ENCODE measurements at places on chromosomes 2 and 18.
A peak's percentile ranks its signal among the peaks of the same experiment; 100 is the strongest.

- no peak for DNase-seq
These were observed 1.4 kb downstream of the APLF start for GRCh38 chr2:68468801-68469200.

- no peak for DNase-seq
These were observed 62.4 kb upstream of the EFEMP1 start for GRCh38 chr2:55986001-55986400.

DNA sequence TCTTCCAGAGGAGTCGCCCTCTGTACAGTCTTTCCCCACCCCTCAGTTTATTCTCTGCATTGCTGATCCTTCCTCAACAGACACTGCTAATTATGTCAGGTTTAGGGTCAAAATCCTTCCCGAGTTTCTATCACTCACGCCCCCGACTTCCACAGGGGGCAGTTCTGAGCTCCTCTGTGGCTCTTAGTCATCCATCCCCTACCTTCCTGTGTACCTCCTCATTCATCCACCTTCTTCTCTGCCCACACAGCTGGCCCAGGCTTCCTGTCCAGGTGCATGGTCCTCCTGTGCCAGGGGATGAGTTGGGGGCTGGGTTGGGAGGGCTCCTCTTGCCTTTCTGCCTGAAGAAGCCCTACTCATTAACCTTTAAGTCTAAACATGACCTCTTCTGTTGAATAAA is 202.9 kb downstream of the ARL4C start:
- DNase-seq = no peak

DNA sequence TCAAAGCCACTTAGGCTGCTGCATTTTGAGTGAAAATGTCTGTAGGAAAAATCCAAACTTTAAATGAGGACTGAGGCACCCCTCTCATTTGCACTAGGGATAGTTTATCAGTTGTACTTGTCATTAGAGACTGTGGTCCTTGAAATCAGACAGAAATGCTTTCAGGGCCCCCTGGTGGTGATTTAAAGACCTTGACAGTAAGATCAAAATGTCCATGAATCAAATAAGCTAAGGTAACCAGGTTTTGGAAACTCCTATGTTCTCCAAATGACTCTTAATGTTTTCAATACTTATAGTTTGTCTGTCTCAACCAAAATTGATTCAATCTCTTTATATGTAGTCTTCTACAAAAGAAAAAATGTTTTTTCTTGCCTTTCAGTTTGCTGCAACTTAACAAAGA is 28.8 kb upstream of the DDX18 start:
- peak; percentile 62 for DNase-seq

- no peak for DNase-seq
These were observed 3.0 kb downstream of the ARMC9 start for GRCh38 chr2:231201475-231201814.

DNA sequence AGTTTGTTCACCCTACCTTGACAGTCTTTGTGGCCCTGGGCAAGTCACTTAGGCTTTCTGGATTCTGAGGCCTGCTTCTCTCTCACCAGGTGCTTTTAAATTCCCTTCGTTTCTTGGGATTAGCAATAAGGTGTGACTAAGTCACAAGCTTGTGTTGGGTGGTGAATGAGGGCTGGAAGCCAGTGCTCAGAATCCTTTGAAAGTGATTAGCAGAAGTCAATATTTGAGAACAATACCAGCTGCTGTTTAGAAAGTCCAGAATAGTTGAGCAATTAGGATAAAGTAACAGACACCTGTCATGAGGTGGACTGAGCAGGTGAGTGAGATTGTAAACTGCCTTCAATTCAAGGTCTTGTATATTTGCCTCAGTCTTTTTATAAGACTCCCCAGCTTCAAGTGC is 19.3 kb upstream of the MGAT5 start:
- peak; percentile 5 for DNase-seq

- no peak for DNase-seq
These were observed 142.4 kb downstream of the MREG start for GRCh38 chr2:215870986-215871385.

GRCh38 chr18:79413025-79413424 is 17.3 kb downstream of the NFATC1 start:
- no peak for DNase-seq

DNA sequence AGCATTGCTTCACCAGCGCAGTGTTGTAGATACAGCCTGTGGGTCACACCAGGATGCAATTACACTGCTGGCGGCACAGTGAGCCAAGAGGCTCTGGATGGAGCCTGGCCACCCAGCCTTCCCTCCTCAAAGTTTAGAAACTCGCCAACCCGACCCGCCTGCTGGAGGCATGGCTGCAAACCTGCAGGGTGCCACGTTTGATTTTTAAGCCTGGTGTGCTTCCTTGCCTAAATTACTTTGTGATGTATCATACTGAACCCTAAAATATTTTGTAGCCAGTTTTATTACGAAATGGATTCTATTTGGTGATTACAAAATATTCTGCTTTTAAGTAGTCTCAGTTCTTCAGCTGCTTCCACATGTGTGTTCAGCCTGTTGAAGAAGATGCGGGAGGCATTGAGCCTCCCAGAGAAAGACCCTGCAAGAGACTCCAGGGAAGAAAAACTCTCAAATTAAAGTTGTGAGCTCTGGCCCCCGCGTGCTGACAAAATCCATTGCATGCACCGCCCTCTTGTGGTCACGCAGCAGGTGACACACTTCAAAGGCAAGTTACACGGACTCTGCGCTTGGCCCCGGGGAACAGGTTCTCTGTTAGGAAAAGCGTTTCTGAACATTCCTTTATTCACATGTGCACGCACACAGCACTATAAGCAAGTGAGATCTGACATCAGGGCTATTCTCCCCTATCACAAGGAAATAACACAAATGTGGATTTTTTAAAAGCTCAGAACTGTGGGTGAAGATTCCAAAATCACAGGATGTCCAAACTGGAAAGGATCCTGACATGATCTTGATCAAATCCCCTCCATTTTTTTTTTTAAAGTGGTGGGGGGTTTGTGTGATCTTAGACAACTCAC is 63.0 kb upstream of the TWIST2 start:
- peak; percentile 50 for DNase-seq

DNA sequence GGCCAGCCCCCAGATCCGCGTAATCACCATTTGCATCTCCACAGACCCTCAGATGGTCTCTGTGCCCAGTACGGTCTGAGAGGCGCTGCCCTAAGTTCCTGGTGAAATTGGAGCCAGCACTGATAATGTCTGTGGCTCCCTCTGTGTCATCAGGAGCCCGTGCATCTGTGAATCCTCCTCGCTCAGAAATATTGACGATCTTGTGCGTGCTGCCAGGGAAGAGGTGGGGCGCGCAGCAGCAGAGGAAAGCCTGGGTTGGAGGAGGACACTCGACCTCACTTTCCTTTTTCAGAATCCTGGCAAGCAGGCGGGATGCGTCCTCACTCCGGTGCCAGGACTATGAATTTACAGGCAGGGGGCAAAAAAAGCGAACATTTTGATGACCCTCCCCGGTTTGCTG is 686.1 kb upstream of the SALL3 start:
- no peak for DNase-seq

- no peak for DNase-seq
These were observed 184.2 kb upstream of the ACAA2 start for GRCh38 chr18:49997558-49997957.

GRCh38 chr2:30753630-30754029 is 53.6 kb downstream of the CAPN13 start:
- no peak for DNase-seq

DNA sequence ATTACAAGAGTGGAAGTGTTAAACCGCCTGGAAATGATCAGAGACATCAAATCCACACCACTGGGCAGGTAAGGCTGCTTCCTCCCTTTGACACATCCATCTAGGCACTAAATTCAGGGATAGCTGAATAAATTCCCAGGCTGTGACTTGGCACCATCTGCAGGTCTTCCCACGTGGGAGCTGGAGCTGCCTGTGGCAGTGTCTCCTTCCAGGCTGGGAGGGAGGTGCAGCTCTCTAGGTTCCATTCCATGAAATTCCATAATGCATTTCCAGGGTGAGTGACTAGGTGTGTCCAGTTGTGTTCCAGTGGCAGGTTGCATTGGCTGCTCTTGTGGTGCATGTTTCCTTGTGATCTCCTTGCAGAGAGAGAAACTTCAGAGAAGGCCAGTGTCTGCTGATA is 188.9 kb upstream of the CXCR4 start:
- no peak for DNase-seq

- no peak for DNase-seq
These were observed 82.2 kb downstream of the NFATC1 start for GRCh38 chr18:79477711-79478483.

DNA sequence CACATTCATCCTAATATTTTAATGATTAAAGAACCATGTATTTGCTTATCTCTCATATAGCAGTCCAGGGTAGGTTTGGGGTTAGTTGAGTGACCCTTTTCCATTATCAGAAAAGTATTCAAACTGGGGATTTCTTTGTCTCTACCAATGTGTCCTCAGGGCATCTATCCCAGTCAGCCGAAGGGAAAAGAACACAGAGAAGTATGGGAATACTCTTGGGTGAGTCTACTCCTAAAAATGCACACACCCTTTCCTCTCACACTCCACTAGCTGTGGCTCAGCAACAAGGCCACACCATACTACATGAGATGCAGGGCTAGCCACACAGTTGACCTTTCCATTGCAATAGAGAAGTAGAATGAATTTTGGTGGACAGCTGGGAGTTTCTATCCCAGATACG is 114.3 kb downstream of the NXPH2 start:
- no peak for DNase-seq

GRCh38 chr2:102967451-102967850 is 205.6 kb downstream of the TMEM182 start:
- DNase-seq = no peak

DNA sequence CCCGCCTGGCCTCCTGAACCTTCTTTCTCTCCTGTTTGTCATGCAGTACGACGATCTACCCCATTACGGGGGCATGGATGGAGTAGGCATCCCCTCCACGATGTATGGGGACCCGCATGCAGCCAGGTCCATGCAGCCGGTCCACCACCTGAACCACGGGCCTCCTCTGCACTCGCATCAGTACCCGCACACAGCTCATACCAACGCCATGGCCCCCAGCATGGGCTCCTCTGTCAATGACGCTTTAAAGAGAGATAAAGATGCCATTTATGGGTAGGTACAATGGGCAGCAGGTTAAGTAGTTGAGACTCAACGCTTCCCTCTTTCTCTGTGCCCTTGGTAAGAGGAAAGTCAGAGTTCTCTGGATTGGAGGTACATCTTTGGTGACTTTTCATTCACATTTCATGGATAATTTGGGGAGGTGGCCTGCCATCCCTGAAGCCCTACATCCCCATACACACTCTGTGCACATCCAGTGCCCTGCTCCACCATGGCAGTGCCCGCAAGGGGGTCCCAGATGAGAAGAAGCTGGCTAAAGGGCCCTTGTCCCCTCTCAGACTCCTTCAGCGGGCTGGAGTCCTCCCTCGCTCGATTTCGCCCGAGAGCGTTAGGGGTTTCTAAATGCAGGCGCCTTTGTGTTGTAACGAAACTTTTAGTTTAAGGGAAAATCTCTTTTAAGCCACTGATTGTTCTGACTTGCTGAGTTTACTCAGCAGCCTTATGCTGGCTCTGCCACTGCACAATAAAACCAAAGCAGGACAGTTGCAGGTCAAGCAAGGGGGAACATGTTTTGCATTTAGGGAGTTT is 3.0 kb downstream of the MEIS1 start:
- DNase-seq = no peak

GRCh38 chr2:97717613-97717995 is 4.2 kb downstream of the ZAP70 start:
- no peak for DNase-seq

DNA sequence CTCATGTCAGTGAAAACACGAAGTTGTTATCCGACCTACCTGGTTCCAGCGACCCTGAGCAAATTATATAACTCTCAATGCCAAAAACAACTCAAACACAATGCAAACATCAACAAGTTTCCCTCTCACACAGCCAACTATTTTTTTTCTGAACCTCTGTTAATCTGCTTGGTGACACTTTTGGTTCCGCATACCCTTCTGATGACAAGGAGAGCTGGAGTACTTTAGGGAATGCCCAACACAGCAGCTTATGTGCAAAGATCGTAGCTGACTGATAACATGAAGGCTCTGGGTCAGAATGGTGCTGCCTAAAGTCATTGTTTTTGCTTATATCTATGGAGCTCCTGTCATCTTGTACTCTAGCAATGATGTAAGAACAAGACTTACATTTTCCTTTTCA is 72.7 kb upstream of the CCDC68 start:
- no peak for DNase-seq

DNA sequence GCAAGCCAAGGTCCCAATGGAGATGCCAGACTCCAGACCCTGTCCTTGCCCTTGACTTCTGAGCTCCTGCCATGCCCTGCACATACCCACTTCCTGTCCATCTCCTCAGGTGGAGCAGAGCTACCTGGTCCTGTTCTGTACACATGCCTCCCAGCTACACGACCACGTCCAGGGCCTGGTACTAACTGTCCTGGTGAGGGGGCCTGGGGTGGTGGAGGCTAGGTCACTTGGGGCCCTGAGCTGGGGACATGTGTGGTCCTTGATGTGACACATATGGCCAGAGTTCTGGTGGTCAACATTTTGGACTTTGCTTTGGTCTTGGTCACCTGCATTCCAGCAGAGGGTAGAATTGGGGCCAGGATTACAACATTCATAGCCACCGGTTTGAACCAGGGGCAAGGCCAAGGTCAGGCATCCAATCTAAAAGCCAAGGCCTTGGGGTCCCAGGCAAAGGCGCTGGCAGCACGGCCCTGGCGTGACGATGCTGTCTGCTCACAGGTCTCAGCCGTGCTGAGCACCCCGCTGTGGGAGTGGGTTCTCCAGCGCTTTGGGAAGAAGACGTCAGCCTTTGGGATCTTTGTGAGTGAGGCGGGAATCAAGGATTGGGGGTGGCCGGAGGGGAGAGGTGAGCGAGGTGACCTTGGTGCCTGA is 12.6 kb downstream of the MFSD2B start:
- DNase-seq = no peak

DNA sequence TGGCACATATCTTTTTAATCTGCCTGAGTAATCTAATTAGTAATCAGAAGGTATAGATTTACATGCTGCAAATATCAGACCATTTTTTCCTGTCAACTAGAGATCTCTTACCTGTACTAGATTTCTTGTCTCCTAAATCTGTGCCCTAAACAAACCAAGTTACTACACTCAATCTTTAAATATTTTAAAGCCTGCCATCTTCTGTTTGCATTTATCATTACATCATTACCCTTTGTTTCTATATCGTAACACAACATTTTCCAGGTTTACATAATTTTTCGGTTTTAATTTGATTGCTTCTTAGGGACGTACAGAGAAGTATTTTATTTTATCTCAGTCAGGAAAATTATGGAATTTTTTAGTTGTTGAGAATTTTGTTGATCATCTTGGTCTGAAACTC is 25.7 kb downstream of the PSMA8 start:
- peak; percentile 17 for DNase-seq

GRCh38 chr2:230717600-230717999 is 5.0 kb downstream of the CAB39 start:
- no peak for DNase-seq

DNA sequence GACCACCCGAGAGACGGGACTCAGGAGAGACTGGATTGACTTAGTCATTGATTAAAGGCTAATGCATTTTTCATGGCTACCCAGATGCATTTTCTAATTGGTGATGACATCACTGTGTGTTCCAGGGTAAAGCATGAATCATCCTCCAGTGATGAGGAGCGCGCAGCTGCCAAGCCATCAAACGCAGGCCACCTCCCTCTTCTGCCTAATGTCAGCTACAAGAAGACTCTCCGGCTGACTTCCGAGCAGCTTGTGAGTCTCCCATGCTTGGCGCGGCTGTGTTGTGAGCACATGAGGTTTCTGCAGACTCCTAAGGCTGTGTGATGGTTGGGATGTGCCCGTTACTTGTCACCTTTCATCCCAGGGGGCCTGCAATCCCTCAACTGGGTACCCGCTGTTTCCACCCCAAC is 56.4 kb downstream of the LPIN1 start:
- no peak for DNase-seq
